Colonic mucosa (tissue), 4 donors: ENCODE measurements at places on chromosomes 5 and 9. TPM values are rescaled to one million over a fixed set of nuclear protein-coding genes. Genes with fewer than 3 reads are reported as not detected.

PCDH12 gene
- total RNA-seq: 1.3 TPM

C8G gene
- 11.9 TPM for total RNA-seq

TMEM141 gene
- 366 TPM for total RNA-seq

JAKMIP2 gene
- 1.3 TPM for total RNA-seq

SNCAIP gene
- 0.84 TPM for total RNA-seq

DOK3 gene
- total RNA-seq: 4.1 TPM

ZNF883 gene
- total RNA-seq: 0.27 TPM

PLAC8L1 gene
- not detected for total RNA-seq

PLEKHG4B gene
- 0.17 TPM for total RNA-seq

TLX3 gene
- total RNA-seq: not detected

GPR151 gene
- total RNA-seq: not detected

CA9 gene
- 1.8 TPM for total RNA-seq

WWC1 gene
- total RNA-seq: 15.3 TPM

IFNA13 gene
- not detected for total RNA-seq

LIX1 gene
- total RNA-seq: not detected

CSF1R gene
- 7.2 TPM for total RNA-seq

TRPM6 gene
- total RNA-seq: 44.1 TPM

INSYN2B gene
- total RNA-seq: not detected

SLC25A2 gene
- total RNA-seq: 0.21 TPM

BARHL1 gene
- total RNA-seq: not detected

DPYSL3 gene
- total RNA-seq: 32.2 TPM
